Fibroblast of pulmonary artery (primary cell): ENCODE measurements at places on chromosomes 6 and 20.
A peak's percentile ranks its signal among the peaks of the same experiment; 100 is the strongest.

DNA sequence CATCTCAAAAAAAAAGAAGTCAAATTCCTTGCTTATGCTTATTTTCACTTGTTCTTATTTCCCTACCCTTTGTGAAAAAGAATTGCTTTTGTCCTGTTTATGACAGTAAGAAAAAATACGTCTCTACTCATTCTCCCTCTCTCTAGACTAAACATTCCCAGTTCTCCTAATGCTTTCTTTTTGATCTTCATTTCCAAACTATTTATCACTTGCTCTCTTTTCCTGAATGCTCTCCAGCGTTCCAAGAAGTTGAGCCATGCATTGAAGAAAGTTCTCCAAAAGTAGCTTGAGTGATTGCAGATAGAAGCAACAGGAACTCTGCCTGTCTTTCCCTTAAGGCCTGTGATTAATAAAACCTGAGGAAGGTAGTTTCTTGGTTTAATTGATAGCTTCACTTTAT lies 53.1 kb upstream of the TMEM170B start:
- no peak for DNase-seq

GRCh38 chr20:51562332-51563173 lies 20.0 kb upstream of the NFATC2 start:
- DNase-seq, result peak; percentile 97

DNA sequence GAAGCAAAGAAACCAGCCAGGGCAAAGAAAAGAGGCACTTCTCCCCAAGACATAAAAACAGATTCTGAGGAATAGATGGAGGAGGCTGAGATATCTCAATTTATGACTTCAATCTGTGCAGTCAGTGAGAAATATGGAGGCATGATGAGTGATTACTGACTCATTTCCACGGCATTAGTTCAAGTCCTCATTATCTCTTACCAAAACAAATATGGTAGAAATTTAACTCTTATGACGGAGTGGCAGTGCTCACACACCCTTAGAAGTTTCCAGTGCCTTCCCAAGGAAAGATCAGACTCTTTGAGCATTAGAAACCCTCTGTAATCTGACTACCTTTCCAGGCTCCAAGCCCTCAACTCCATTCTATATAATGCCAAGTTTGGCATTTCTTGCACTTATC lies 364.1 kb downstream of the ARHGAP18 start:
- DNase-seq, result peak; percentile 73

DNA sequence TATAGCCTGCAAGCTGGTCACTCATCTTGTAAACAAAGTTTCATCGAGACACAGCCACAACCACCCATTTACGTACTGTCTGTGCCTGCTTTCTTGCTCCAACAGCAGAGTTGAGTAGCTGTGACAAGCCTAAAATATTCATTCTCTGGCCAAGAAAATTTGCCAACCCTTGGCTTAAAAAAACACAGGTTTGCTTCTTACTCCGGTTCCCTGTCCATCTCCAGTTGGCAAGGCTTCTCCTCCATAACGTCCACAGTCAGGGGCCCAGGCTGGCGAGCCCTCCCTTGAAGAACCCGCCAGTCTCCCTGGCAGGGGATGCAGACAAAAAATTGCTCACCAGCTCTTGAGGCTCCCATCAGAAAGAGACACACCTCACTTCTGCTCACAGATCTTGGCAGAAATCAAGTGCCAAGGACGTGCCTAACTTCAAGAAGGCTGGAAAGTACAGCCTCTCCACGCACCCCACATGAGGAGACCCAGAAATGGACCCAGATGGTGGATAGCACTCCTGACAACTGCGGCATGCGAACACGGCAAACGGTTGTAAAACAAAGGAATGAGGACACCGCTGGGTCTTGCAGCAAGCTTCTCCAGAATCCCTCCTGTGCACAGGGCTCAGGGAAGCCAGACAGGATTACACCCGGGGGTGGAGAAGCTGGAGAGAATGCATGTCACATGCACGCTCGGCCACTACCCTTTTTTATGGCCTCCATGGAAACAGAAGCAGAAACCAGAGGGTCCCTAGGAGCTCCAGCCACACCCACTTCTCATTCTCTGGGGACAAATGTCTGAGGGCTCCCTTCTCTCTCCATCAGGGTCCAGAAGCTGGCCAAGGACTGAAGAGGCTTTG lies 59.8 kb upstream of the SIRPA start:
- DNase-seq, result no peak

DNA sequence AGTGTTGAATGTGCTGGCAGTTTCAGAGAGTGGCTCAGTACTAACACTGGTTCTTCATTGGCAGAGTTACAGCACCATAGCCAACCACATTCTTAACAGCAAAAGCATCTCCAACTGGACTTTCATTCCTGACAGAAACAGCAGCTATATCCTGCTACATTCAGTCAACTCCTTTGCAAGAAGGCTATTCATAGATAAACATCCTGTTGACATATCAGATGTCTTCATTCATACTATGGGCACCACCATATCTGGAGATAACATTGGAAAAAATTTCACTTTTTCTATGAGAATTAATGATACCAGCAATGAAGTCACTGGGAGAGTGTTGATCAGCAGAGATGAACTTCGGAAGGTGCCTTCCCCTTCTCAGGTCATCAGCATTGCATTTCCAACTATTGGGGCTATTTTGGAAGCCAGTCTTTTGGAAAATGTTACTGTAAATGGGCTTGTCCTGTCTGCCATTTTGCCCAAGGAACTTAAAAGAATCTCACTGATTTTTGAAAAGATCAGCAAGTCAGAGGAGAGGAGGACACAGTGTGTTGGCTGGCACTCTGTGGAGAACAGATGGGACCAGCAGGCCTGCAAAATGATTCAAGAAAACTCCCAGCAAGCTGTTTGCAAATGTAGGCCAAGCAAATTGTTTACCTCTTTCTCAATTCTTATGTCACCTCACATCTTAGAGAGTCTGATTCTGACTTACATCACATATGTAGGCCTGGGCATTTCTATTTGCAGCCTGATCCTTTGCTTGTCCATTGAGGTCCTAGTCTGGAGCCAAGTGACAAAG lies 17.0 kb upstream of the ADGRF4 start:
- no peak for DNase-seq

- no peak for DNase-seq
Measured at GRCh38 chr20:49685161-49685601, 28.5 kb downstream of the B4GALT5 start.

DNA sequence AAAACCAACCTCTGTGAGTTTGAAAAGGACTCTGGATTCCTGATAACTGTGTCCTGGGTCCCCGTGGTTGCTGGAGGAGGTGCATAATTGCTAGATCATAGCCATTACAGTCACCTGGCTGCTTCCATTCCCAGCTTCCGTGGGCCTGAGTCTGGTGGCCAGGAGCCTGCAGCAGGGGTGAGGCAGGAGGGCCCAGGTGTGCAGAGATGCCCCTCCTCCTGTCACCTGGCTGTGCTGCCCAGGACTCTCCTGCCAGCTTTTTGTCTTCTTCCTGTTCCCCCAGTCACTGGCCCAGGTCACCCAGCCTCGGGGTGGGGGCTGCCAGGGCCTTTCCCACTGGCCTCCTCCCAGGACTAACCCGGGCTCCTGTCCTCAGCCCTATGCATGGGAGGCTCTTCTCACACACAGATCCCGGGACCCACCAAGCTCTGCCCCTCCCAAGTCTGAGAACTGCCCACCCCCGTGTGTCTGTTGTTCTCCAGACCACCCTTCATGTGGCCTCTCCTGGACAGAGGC lies 30.0 kb downstream of the RAET1L start:
- DNase-seq, result no peak

GRCh38 chr20:31595654-31596411 lies 9.3 kb upstream of the ID1 start:
- DNase-seq, result peak; percentile 97

GRCh38 chr6:139982195-139982594 lies 607.7 kb upstream of the CITED2 start:
- DNase-seq, result no peak

GRCh38 chr20:2729791-2730190 lies 37.2 kb downstream of the EBF4 start:
- peak; percentile 11 for DNase-seq

DNA sequence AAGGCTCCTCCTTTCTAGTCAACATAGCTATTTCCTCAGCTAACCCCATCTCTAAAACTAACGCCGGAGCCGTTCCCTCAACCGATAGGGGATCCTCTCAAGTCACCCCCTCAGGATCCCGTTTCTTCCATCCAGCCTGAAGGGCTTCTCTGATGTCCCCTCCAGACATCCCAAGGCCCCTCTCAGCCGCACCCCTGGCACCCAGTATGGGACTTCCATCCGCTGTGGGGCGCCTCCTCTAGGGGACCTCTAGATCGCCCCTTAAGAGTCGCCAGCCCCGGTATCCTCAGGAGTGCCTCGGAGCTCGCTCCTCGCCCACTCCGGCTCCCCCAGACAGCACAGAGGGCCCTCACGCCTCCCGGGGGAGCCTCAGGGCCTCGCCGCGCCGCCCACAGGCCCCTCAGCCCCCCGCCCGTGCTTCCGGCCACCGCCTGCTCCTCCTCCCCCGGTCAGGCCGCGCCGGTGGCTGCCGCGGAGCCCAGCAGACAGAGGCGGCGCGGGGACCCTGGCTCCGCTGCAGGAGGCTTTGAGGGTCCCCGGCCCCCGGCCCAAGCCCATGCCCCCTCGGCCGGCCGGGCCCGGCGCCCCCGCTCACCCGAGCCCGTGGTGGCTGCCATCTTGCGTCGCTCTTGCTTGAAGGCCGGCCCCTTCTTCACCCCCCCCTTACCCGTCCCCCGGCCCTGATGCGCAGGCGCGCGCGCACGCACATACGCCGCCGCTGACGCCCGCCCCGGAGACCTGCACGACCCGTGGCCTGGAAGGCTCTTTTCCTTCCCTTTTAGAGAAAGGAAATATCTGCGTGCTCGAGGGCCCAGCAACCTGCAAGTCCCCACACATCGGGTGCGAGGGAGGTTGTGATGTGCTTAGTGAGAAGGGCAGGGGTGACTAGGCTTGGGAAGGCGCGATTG lies at the start of gene UBE2V1:
TSS of gene UBE2V1 (minus strand) at position 639 of the 908 bp plus-strand sequence. CDS start at position 617, 22 bp downstream.
- peak; percentile 86 for DNase-seq

GRCh38 chr6:132286298-132287019 lies 114.8 kb downstream of the MOXD1 start:
- DNase-seq, result no peak

DNA sequence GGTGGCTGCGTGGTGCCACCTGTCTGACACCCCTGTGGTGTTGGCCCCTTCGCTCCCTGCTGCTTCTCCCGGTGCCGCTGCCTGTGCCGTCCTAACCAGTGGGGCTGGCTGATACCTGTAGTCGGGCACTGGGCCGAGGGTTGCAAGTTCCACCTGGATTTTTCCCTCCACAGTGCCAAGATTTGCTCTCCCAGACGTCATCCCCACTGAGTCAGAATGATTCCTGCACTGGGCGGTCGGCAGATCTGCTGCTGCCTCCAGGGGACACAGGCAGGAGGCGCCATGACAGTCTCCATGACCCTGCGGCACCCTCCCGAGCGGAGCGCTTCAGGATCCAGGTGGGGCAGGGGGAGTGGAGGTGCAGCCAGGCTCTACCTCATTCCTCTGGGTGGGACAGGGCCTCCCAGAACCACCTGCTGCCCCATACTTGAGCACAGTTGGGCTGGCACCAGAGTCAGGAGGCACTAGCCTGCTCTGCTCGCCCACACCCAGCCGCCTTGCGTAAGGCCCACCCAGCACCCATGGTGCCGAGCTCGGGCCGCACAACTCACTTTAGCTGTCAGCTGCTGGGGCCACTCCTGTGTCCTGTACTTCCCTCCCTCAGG lies 60.2 kb downstream of the TCP11 start:
- DNase-seq, result no peak

- peak; percentile 3 for DNase-seq
Measured at GRCh38 chr20:18056174-18057100, 1.3 kb downstream of the OVOL2 start.

- DNase-seq, result no peak
Measured at GRCh38 chr20:39270837-39271604, 308.9 kb downstream of the DHX35 start.

GRCh38 chr6:133591275-133591674 lies 297.6 kb upstream of the TCF21 start:
- no peak for DNase-seq

DNA sequence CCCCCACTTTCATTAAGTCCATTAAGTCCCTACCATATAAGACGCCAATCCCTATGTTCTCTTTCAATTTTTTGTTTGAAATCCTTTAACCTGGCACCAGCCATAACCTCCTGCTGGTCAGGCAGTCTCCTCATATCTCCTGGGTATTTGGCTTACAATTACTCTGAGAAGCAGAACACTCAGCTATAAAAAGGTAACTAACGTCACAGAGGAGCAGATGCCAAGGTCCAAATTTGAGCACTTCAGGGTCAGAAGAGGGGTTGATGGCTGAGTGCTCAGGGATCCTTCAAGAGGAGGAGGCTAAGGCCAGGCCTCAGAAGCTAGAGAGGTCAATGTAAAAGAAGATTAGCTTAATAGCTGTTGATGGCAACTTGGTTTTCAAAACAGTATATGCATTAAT lies 22.3 kb upstream of the RCAN2 start:
- no peak for DNase-seq

GRCh38 chr6:12010635-12011275 lies 1.4 kb upstream of the HIVEP1 start:
- peak; percentile 47 for DNase-seq

- DNase-seq, result peak; percentile 39
Measured at GRCh38 chr20:11452326-11452725, 465.4 kb upstream of the BTBD3 start.
